ENCODE measurements at places on chromosomes 4 and X.
A peak's percentile ranks its signal among the peaks of the same experiment; 100 is the strongest.

- no peak for DNase-seq
Observed at GRCh38 chr4:20532871-20533870, 167.1 kb upstream of the PACRGL start.

- no peak for DNase-seq
Observed at GRCh38 chrX:121356850-121357171, 309.4 kb downstream of the GLUD2 start.

- no peak for DNase-seq
Observed at GRCh38 chr4:125985856-125986255, 671.1 kb downstream of the FAT4 start.

GRCh38 chr4:36274158-36274557, 7.3 kb upstream of the DTHD1 start:
- no peak for DNase-seq

DNA sequence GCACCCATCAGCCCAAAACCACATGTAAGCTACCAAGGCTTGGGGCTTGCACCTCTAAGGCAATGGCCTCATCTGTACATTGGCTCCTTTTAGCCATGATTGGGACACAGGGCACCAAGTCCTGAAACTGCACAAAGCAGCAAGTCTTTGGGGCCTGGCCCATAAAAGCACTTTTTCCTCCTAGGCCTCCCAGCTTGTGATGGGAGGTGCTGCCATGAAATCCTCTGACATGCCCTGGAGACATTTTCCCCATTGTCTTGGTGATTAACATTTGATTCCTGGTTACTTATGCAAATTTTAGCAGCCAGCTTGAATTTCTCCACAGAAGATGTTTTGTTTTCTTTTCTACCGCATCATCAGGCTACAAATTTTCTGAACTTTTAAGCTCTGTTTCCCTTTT, 58.5 kb upstream of the PABPC4L start:
- DNase-seq: no peak

- no peak for DNase-seq
Observed at GRCh38 chrX:106178826-106179225, 10.7 kb downstream of the PWWP3B start.

GRCh38 chr4:143435955-143436354, 77.5 kb upstream of the SMARCA5 start:
- no peak for DNase-seq

DNA sequence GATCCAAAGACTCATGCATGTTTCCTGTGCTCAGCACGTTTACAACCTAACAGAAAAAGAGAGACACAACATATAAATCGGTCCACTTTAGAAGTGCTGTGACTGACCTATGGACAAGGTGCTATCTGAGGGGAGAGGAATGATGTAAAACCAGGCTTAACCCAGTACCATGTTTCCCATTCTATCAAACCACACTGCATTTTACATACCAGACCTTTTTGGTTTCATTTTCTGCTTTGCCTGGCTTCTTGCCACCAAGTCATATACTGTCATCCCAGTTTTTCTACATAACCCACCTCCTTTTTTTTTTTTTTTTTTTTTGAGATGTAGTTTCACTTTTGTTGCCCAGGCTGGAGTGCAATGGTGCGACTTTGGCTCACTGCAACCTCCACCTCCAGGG, 82.2 kb downstream of the KLF8 start:
- no peak for DNase-seq

- DNase-seq: peak; percentile 33
Observed at GRCh38 chr4:113146876-113147358, 97.5 kb downstream of the ANK2 start.

DNA sequence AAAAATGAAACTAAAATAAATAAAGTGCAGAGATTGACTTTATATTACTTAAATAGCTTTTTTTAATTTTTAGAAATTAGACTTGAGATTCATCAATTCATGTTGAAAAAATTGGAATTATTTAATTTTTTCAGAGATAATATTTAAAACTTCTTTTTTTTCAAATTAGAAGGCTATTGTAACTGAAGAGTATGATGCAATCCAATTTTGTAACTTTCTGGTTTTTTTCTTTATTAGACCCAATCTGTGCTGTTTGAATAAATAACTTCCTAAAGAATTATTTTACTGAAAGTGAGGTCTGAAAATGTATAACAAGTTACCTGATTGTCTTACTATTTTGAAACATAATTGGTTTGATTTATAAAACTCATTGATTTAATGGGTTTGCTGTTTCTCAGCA, 200.9 kb downstream of the MAD2L1 start:
- no peak for DNase-seq

DNA sequence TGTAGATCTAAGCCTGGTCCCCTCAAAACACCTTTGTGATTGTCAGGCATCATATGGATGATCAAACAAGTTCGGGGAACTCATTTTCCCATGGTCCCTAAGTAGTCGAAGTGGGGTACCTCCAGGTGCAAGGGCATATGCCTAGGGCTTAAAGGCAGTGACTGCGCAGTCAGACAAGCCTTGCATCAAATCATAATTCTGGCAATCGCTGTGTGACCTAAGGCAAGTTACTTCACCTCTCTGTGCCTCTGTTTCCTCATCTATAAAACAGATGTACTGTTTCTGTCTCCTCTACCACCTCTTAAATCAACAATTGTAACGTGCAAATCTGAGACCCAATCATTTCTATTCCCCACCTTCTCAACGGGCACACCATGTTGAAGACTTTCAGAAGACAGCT, 1.8 kb downstream of the CD99L2 start:
- no peak for DNase-seq

DNA sequence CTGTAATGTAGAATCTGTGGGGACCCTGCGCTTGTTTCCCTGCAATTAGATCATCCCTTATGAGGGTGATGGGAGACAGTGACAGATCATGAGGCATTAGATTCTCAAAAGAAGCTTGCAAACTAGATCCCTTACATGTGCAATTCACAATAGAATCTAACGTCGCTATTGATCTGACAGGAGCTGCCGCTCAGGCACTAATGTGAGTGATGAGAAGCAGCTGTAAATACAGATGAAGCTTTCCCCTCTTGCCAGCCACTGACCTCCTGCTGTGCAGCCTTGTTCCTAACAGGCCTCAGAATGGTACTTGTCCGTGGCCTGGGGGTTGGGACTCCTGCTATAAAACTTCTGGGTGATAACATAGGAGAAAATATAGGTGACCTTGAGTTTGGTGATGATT, 1076.8 kb downstream of the PDHA2 start:
- no peak for DNase-seq

DNA sequence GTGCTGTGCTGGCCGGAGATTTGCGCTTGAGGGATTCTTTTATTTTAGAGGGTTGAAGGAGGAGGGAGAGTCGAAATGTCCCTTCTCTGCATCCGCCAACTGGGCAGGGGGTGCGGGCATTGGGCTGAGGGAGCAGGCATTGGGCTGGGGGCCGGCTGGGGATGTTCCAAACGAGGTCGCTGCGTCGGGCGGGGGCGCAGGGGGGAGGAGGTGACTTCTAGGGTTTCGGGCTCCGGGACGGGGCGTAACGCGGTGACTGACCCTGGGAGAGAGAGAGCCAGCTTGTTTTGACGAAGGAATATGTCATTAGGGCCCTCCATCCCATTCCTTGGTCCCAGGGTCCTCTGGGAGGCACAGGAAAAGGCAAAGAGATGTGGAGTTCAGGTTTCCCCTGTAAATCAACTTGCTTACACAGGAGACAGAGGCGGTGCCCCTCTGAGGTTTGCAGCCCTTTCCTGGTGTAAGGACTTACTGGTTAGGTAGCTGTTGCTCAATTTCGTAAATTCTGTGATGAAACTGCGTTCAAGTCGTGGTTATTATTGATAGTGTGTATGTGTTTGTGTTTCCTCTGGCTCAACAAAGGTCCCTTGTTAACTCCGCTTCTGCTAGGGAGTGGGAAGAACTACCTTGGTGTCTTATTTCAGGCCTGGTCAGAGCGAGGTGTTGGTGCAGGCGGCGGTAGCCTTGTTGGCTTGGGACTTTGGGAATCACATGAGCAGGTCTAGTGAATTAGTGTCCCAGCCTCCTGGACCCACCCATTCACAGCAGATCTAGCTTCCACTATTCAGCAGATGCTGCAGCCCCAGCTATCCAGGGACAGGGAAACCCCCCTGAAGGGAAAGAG, 716 bp downstream of the FHIP1A start:
- peak; percentile 53 for DNase-seq

All from ovary (tissue), 10 donors.